ENCODE measurements at places on chromosomes 7 and 10.

DNA sequence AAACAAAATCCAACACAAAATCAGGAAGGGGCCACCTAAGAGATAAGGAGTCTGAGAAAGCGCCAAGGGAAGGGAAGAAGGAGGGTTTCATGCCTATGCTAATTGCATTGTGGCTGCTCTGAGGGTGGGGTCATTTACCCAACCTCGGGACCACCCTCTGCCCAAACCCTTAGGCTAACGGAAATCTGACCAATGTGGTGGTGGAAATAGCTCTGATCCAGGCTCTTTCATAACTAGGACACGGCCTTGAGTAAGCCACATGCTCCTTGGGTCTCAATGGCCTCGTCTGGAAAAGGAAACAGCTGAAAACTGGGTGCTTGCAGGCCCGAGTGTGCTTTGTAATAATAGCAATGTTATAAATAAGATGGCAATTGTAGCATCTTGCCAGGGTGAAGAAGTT is 14.9 kb upstream of the SRGN start:
- DNase-seq = no peak

- no peak for DNase-seq
Measured at GRCh38 chr7:29502133-29502532, 61.5 kb upstream of the PRR15 start.

DNA sequence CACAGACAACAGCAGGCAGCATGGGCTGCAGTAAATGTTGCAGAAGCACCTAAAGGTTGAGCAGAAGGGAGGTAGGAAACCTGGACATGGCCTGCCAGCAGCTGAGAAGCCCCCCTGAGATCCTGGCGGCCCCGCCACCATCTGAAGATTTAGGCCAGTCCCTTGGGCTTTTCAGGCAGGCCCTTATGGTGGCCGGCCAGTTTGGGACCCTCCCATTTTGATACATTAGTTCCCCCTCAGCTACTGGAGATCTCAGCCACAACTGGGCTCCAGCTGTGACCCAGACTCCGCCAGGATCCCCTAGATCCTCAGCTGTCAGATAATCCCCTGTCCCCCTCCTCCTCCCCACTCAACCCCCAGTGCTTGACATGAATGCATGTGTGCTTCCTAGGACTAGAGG is 34.4 kb downstream of the ZNF783 start:
- DNase-seq = no peak

- no peak for DNase-seq
Measured at GRCh38 chr7:46007990-46008643, 87.0 kb upstream of the IGFBP3 start.

DNA sequence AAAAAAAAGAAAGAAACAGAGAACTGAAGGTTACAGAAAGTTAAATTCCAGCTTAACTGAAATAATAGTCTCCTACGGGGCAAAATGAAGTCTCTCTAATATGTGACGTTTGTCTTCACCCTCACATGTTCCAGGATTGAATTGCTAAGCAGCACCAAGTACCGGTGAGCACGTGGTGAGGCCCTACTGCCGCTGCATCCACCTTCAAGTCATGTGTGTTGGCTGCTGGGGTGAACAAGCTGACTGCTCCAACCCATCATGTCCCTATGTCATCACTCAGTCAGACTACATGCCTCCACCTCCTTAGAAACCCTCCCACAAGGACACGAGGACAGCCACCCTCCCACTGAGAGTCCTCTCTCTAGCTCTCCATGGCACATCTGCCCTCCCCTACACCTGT is 35.4 kb upstream of the NPFFR1 start:
- DNase-seq = no peak

DNA sequence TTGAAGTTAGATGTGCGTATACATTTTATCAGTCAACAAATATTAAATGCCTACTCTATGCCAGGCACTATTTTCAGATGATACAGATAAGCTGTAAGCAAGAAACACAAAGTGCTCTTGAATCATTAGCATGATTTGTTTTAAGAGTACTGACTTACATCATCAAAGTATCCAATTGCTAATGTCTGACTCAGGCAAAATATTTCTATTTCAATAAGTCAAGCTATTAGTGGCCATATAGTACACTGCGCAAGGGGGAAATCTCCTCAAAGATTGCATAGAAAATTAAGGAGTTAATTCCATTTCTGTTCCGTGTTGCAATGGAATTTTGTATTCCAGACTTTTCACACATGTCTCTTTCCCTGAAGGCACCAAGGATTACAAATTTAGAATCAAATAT is 46.1 kb upstream of the DNAJC1 start:
- no peak for DNase-seq

GRCh38 chr10:78648256-78648860 is 420.4 kb upstream of the ZMIZ1 start:
- DNase-seq = peak; percentile 58
